Smooth muscle cell of the umbilical artery (primary cell): ENCODE measurements at places on chromosomes 3 and 15. TPM values are rescaled to one million over a fixed set of nuclear protein-coding genes. Genes with fewer than 3 reads are reported as not detected.

STAB1 gene
- total RNA-seq, result 1.1 and 1.2 TPM in 2 replicates

CACNA2D2 gene
- 0.05 TPM in 1 of 2 replicates, not detected in the other for total RNA-seq

ZNF660 gene
- 2.2 and 4.2 TPM in 2 replicates for total RNA-seq

ARNT2 gene
- total RNA-seq, result 1.8 and 3.8 TPM in 2 replicates

FBXO40 gene
- not detected in 2 replicates for total RNA-seq

SNRK gene
- 10.7 and 13.4 TPM in 2 replicates for total RNA-seq

LRRN1 gene
- total RNA-seq, result not detected in 2 replicates

HIGD2B gene
- total RNA-seq, result not detected in 2 replicates

SOX14 gene
- total RNA-seq, result not detected in 2 replicates

CD96 gene
- total RNA-seq, result 0.05 TPM in 1 of 2 replicates, not detected in the other

KNL1 gene
- total RNA-seq, result 1.2 and 14.2 TPM in 2 replicates

VPS33B gene
- total RNA-seq, result 16.3 and 18.0 TPM in 2 replicates

SAMD7 gene
- not detected in 2 replicates for total RNA-seq

EHHADH gene
- 2.4 and 6.4 TPM in 2 replicates for total RNA-seq

PAK6 gene
- total RNA-seq, result 0.28 TPM in 1 of 2 replicates, not detected in the other

KLHL25 gene
- 6.2 and 8.9 TPM in 2 replicates for total RNA-seq

COPB2 gene
- 362 and 407 TPM in 2 replicates for total RNA-seq

CELSR3 gene
- 0.89 and 3.1 TPM in 2 replicates for total RNA-seq

GOLGA6A gene
- total RNA-seq, result not detected in 2 replicates

CLDN11 gene
- total RNA-seq, result 175 and 630 TPM in 2 replicates

CPN2 gene
- not detected in 2 replicates for total RNA-seq

FOXB1 gene
- not detected in 2 replicates for total RNA-seq

PIF1 gene
- 2.4 and 5.8 TPM in 2 replicates for total RNA-seq

MITF gene
- 0.74 and 3.6 TPM in 2 replicates for total RNA-seq

MCF2L2 gene
- total RNA-seq, result 0.30 and 0.37 TPM in 2 replicates

ENTPD3 gene
- 0.14 and 0.30 TPM in 2 replicates for total RNA-seq

COL7A1 gene
- total RNA-seq, result 52.0 and 55.2 TPM in 2 replicates

ANP32A gene
- total RNA-seq, result 30.0 and 74.1 TPM in 2 replicates

C2CD4A gene
- total RNA-seq, result not detected in 2 replicates

ELP6 gene
- 26.7 and 28.5 TPM in 2 replicates for total RNA-seq

PAQR9 gene
- 0.05 TPM in 1 of 2 replicates, not detected in the other for total RNA-seq

ACAN gene
- under 0.01 TPM in 2 replicates for total RNA-seq

IL17RB gene
- total RNA-seq, result not detected in 2 replicates

CIDEC gene
- total RNA-seq, result 0.09 TPM in 1 of 2 replicates, not detected in the other

OR5K2 gene
- total RNA-seq, result not detected in 2 replicates

CHRNA7 gene
- total RNA-seq, result 0.05 TPM in 1 of 2 replicates, not detected in the other

GOLGA8T gene
- not detected in 2 replicates for total RNA-seq

SPINK8 gene
- total RNA-seq, result not detected in 2 replicates

ADGRG7 gene
- total RNA-seq, result 0.30 TPM in 1 of 2 replicates, not detected in the other

CD86 gene
- total RNA-seq, result not detected in 2 replicates

NEK10 gene
- 2.7 and 3.8 TPM in 2 replicates for total RNA-seq

ADAMTS17 gene
- total RNA-seq, result 0.30 and 0.37 TPM in 2 replicates

GOLGA6L4 gene
- 0.59 and 0.78 TPM in 2 replicates for total RNA-seq

COL6A6 gene
- total RNA-seq, result 0.30 TPM in 1 of 2 replicates, not detected in the other

MAP6D1 gene
- 2.1 and 2.4 TPM in 2 replicates for total RNA-seq

DUOXA2 gene
- total RNA-seq, result not detected in 2 replicates

SELENOS gene
- total RNA-seq, result 88.8 and 113 TPM in 2 replicates

TRIM71 gene
- not detected in 2 replicates for total RNA-seq

GNAT1 gene
- not detected in 2 replicates for total RNA-seq
